ENCODE measurements at places on chromosomes 6 and 20.
A peak's percentile ranks its signal among the peaks of the same experiment; 100 is the strongest.

GRCh38 chr6:150652848-150653613, 53.3 kb downstream of the PLEKHG1 start:
- no peak for DNase-seq

DNA sequence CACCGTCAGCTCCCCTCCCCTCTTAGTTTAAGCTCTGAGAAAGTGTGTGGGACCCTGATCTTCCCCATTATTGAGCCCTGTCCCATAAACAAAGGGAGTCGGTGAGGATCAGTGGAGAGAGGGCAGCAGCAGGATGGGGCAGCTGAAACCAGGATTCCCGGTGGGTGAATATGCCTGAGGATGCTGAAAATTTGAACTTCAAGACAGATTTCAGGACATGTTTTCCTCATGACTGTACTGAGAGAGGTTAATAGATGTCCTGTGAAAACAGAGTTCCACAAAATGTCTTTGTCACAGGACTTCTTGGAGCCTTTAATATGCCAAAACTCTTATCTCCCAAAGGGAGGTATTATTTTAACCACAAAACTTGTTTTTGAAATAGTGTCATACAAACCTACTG, 53.5 kb upstream of the SLC22A16 start:
- no peak for DNase-seq

DNA sequence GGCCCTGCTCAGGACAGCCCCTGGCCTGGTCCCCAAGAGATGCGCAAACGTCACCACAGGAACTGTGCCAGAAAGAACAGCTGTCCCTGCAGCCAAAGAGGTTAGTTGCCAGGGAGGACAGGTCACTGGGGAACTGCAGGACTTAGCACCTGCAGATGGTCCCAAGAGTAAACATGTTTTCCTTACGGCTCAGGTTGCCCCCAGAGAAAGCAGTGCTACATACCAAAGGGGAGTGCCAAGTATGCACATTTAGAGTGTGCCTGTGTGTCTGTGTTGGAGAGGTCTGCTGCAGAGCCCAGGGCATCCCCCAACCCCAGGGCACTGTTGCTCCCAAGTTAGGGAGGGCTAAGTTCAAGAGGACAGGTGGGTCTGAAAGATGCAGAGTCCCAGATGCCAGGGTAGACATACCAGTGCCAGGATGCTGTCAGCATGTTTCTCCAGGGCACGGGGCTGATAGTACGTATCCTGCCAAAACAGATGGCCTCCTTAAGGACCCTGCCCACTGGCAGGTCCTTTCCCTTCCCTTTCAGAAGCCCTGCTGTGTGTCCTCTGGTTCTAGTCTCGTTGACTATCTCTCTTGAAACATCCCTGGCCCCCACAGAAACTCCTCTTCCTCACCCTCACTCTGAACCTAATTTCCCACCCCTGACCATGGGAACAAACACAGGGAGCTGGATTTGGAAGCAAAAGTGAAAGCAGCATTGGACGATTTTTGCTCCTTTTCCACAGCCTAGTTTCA, 1.3 kb downstream of the ABHD16A start:
- peak; percentile 77 for DNase-seq

GRCh38 chr6:14258695-14259593, 141.4 kb downstream of the CD83 start:
- no peak for DNase-seq

- DNase-seq: no peak
Observed at GRCh38 chr6:113486199-113486598, 370.9 kb upstream of the MARCKS start.

DNA sequence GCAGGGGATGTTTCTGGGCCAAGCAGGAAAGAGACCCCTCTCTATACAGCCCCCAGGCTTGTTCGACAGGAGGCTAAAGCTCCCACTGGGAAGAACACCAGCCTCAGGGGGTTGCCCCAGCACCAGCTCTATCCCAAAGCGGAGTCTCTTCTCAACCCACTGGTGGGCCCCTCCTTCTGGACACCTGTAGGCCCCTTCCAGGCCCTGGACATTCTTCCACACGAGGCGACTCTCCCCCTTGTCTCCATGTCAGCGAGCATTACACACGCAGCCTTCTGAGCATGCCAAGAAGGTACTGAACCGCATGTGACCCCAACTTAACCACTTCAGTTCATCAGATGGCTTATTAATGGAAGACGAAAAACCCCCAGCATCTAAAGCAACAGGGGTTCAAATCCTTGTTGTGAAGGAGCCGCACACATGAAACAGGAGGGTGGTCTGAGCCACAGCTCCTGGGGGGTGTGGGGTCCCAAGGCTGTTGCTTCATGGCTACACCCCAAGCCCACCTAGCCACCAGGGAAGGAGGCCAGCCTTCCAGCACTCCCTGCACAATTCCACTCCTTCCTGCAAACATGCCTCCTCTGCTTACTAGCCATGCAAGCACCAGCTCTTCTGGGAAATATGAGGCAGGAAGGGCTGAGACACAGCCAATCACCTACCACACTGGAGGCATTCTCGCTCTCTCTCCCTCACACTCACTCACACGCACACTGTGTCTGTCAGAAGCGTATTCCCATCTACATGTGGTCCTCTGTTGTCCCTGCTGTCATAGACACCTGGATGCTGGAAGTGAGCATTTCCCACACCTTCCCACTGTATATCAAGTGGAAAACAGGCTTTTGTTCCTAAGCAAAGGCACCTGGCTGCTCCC, 104.5 kb downstream of the NOL4L start:
- DNase-seq: no peak

DNA sequence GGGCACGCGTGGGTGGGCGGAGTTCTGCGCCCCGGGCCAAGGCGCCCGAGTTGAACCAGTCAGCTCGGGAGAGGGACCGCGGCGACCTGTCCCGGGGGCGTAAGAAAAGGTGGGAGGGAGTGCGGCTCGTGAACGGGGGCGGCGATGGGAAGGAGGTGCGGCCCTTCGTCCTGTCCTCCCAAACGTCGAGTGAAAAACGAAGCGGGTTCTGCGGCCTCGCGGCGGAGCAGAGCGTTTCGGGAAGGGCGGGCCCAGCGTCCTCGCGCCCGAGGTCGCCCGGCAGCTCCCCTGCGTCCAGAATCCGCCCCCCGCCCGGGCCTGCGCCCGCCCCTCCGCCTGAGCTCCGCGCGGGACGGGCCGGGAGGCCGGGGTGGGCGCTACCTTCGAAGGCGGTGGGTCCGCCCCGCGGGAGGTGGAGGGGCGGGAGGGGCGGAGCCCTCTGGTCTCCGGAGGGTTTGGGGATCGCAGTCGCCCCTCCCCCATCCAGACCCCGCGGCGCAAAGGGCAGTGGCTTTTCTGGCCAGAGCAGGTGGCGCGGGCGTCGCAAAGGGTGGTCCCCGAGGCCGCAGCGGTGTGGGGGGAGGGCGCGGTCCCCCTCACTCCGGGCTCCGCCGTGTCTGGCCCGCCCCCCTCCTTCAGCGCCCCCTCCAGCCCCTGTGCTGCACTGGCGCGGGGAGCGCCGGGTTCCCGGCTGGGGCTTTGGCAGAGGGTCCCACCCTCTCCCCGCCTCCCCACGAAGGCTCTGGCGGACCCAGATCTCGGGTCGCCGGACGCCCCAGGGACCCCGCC, 838 bp downstream of the STMN3 start:
- DNase-seq: no peak

- no peak for DNase-seq
Observed at GRCh38 chr6:160005861-160006540, 37.1 kb downstream of the IGF2R start.

DNA sequence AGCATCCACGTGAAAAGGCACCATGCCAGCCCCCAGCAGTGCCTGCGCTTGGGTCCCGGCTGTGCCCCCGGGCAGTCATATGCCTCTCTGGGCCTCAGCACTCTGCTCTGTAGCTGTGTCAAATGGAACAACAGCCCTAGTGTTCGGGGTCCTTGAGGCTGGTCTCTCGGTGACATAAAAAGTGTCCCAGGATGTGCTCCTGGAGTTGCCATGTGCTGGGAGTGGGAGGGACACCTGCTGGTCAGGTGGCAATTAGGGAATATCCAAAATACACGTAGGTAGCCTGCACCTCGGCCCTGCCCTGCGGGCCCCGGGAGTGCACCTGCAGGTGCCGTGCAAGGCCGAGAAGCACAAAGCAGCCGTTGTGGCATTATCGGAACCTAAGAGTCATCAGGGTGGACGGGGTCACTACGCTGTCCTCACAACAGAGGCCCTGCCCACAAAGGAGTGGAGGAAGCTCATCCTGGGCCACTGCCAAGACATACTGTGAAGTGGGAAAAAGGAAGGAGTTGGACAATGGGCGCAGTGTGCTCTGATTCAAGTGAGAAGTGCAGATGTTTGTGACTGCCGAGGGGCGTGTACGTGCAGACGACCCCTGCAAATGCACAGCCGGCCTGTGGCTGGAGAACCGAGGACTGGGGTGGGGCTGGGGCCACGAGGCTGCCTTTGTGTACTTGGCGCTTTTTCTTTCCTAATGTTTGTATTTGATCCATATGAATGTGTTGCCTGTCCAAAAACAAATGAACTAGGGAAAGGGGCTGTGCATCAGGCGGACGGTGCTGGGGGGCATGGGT, 24.6 kb downstream of the SLCO4A1 start:
- DNase-seq: no peak

- no peak for DNase-seq
Observed at GRCh38 chr6:115276881-115277565, 783.7 kb downstream of the FRK start.

GRCh38 chr20:23136893-23137745, 51.0 kb upstream of the CD93 start:
- no peak for DNase-seq

- DNase-seq: no peak
Observed at GRCh38 chr6:111672761-111673450, 67.2 kb upstream of the TRAF3IP2 start.

GRCh38 chr6:170031684-170032121, 259.2 kb downstream of the DLL1 start:
- no peak for DNase-seq

GRCh38 chr6:150705392-150705791, 105.7 kb downstream of the PLEKHG1 start:
- DNase-seq: no peak

- no peak for DNase-seq
Observed at GRCh38 chr6:109867970-109868358, 110.1 kb upstream of the GPR6 start.

DNA sequence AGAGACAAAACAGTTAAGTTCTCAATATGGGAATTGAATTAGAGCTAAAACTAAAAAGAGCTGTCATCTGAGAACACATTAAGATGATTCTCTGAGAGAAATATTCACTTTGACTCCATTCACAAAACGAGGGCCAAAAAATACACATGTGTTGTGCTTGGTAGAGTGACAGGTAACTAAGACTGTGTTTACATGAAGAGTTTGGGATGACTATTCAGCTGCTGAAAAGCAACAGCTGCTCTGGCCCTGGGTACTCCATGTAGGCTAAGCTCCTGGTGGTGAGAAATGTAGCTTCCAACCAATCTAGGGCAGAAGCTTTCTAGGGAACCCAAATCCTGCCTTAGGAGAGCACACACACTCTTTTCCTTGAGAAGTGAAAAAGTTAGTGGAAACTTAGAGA, 184.5 kb downstream of the COL21A1 start:
- no peak for DNase-seq

DNA sequence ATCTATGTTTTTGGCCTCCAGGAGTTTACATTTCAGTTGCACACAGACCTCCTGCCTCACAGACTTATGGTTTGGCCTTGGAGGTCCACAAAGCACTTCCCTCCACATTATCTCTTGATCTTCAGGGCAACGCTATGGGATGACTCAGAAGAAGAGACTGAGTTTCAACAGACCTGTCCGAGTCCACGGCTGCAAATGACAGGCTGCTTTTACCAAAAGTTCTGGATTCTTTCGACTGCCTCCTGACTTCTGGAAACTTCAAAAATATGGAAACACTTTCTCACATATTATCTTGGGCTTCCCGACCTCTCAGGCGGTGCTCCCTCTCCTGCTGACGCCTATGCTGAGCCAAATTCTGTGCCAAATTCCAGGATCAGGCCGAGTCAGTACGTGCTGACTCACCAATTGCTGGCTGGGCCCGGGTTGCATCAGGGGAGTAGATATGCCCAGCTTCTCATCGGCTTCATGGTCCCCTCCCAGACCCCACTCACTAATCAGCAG, 190.2 kb downstream of the BMP7 start:
- no peak for DNase-seq

GRCh38 chr20:20549704-20550103, 162.7 kb downstream of the RALGAPA2 start:
- no peak for DNase-seq

GRCh38 chr6:138406443-138406842, 2.4 kb downstream of the HEBP2 start:
- DNase-seq: no peak

Measured in CMK (cell line).